ENCODE measurements at places on chromosomes 7 and 10.

DNA sequence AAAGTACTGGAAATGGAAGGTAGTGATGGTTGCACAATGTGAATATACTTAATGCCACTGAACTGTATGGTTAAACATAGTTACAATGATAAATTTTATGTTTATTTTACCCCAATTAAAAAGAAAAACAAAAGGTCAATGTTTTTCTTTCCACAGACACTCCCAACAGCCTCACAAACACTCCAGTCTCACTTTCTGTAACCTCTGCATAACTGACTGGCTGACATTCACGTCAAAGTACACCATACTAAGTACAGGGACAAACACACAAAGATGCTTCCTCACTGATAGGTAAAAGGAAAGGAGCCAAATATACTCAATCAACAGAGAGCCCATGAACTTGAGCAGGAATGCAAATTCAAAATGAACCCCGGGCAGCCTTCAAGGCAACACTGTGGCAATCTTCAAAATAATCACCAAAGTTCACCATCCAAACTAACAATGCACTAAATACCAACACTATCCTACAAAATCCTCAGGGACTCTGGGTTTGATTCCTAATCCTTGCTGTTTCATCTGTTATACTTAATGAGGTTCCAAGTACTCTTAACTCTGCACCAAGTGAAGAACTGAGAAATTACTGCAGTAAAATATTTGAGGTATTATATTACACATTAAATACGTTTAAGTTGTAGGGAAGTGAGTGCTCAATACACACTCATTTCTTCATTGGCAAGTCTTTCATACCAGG lies 90.8 kb downstream of the ARMH3 start:
- no peak overlapping the region for H3K4me3 ChIP-seq
- DNase-seq: peak; percentile 10
- no peaks in the 10 kb centered on the region for H3K4me1 ChIP-seq
- 0 out of 2 replicates have a peak, but pooled peaks cover 2% of the 10 kb centered on the region for H3K36me3 ChIP-seq

DNA sequence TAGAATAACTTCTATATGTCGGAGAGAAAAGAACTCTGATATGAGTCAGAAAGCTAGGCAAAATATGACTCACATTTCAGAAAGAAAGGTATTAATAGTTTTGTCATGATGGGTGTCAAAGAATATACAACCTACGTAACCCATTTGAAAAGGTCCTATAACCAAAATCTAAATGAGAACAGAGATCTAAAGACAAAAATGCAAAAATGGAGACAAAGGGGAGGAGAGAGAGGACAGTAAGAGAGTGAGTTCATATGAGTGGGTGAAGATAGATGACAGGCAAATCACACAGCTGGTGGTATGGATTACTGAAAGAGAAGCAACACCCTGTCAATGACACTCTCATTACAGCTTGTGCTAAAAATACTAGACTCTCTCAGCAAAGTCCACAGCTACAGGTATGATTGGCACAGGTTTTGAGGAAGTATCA lies 25.6 kb downstream of the ANKMY2 start:
- H3K36me3 ChIP-seq: peaks cover 31% of the 10 kb centered on the region
- no peak for DNase-seq
- no peak overlapping the region for H3K27ac ChIP-seq
- no peaks in the 10 kb centered on the region for H3K4me1 ChIP-seq
- no peaks in the 10 kb centered on the region for H3K27me3 ChIP-seq

DNA sequence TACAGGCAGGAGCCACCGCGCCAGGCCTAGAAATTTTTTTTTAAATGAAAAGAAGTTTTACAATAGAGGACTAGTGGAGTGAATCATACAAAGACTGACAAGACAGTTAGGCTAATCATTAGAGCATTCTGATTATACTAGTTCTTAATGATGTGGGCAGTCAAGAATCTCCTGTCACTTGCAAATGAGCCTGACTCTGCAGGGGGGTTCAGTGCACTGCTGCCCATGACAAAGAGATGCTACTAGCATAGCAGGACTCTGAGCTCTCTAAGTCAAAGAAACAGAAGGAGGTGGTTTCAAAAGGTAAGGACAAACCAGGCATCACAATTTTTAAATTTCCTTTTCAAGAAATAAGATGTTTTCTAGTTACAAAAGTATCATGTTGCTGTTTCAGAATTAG lies 59.0 kb downstream of the CCDC6 start:
- H3K4me1 ChIP-seq: no peaks in the 10 kb centered on the region
- no peak overlapping the region for H3K27ac ChIP-seq
- H3K27me3 ChIP-seq: no peaks in the 10 kb centered on the region
- H3K4me3 ChIP-seq: no peak overlapping the region

DNA sequence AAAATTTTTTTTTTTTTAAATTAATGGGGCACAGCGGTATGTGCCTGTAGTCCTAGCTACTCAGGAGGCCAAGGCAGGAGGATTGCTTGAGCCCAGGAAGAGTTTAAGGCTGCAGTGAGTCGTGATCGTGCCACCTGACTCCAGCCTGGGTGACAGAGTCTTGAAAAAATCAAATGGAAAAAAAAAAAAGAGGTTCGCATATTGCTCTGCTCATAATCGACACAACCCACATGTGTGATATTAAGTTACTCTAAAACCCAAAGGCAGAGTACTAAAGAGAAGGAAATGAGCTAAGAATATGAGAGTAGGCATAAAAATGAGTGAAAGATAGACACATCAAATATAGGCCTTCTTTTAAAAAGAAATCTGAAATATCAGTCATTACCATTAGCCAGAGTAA lies 66.3 kb downstream of the IGF2BP3 start:
- peaks cover 8% of the 10 kb centered on the region for H3K36me3 ChIP-seq
- DNase-seq: no peak
- H3K4me1 ChIP-seq: no peaks in the 10 kb centered on the region
